ENCODE measurements at places on chromosomes 1 and 21. TPM values are rescaled to one million over a fixed set of nuclear protein-coding genes. Genes with fewer than 3 reads are reported as not detected.

Gene HCRTR1
- total RNA-seq: not detected

Gene EEIG2
- 12.6 TPM for total RNA-seq

Gene CEP170
- 37.5 TPM for total RNA-seq

Gene FAM3B
- not detected for total RNA-seq

Gene CYP4A11
- not detected for total RNA-seq

Gene GPA33
- total RNA-seq: 0.25 TPM

Gene VTCN1
- total RNA-seq: not detected

Data from activated CD8-positive, alpha-beta T cell treated with anti-CD3 and anti-CD28 coated beads for 36 hours (primary cell).